Bronchial epithelial cell (primary cell): ENCODE measurements at places on chromosomes 1 and 21. TPM values are rescaled to one million over a fixed set of nuclear protein-coding genes. Genes with fewer than 3 reads are reported as not detected.

Gene ENAH
- total RNA-seq: 50.0 and 101 TPM in 2 replicates

Gene CRABP2
- 5.3 and 112 TPM in 2 replicates for total RNA-seq

Gene IGSF21
- not detected in 2 replicates for total RNA-seq

Gene ETV3L
- total RNA-seq: not detected in 2 replicates

Gene OR13G1
- total RNA-seq: not detected in 2 replicates

Gene ERVH48-1
- total RNA-seq: under 0.01 TPM in 1 of 2 replicates, not detected in the other

Gene ARHGEF2
- 57.1 and 79.2 TPM in 2 replicates for total RNA-seq

Gene NBPF6
- not detected in 2 replicates for total RNA-seq

Gene CELSR2
- total RNA-seq: 9.2 and 30.6 TPM in 2 replicates

Gene TTC22
- 7.4 and 12.5 TPM in 2 replicates for total RNA-seq

Gene RBP7
- 0.26 TPM in 2 replicates for total RNA-seq

Gene CACNA1E
- under 0.01 TPM in 1 of 2 replicates, not detected in the other for total RNA-seq

Gene CLEC20A
- not detected in 2 replicates for total RNA-seq

Gene NT5C1A
- not detected in 2 replicates for total RNA-seq

Gene PLEKHA6
- 2.1 and 3.5 TPM in 2 replicates for total RNA-seq

Gene YBEY
- 15.4 and 17.4 TPM in 2 replicates for total RNA-seq

Gene SH2D2A
- 1.2 and 1.8 TPM in 2 replicates for total RNA-seq

Gene AMY1A
- total RNA-seq: under 0.01 TPM in 1 of 2 replicates, not detected in the other

Gene PCBP3
- 0.13 TPM in 1 of 2 replicates, not detected in the other for total RNA-seq

Gene FMO5
- 0.51 TPM in 1 of 2 replicates, not detected in the other for total RNA-seq

Gene GPR153
- 16.5 and 44.2 TPM in 2 replicates for total RNA-seq
